ENCODE measurements at places on chromosomes 7 and 10. TPM values are rescaled to one million over a fixed set of nuclear protein-coding genes. Genes with fewer than 3 reads are reported as not detected.

Gene SPDYE16
- total RNA-seq, result not detected

Gene GIMAP8
- not detected for total RNA-seq

Gene IGF2BP3
- total RNA-seq, result 34.3 TPM

Gene NRCAM
- 31.8 TPM for total RNA-seq

Gene COL17A1
- total RNA-seq, result 0.23 TPM

All from pericardium fibroblast (primary cell).